ENCODE measurements at places on chromosomes 16 and 17.

GRCh38 chr16:65763640-65764305 lies 602.7 kb upstream of the CDH5 start:
- ATAC-seq, result no peak

GRCh38 chr17:37483311-37484039 lies 6.2 kb upstream of the DUSP14 start:
- ATAC-seq, result no peak

DNA sequence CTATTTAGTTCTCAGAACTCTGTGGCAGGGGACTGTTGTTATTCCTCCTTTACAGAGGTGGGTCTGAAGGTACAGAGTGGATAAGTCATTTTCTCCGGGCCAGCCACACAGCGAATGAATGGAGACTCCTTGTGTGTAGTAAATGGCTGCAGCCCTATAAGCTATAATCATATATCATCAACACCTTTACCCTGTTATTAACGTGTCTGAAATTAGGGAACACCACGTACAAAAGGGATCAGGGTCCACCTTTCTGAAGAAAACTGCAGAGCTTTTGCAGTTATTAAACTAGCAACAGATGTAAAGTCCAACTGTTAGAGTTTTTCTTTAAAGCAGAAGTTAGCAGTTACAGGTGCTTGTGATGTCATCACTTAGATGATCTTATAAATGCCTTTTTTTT lies 696.7 kb downstream of the MAF start:
- no peak for ATAC-seq

GRCh38 chr16:19748389-19749168 lies 30.5 kb downstream of the IQCK start:
- no peak for ATAC-seq

DNA sequence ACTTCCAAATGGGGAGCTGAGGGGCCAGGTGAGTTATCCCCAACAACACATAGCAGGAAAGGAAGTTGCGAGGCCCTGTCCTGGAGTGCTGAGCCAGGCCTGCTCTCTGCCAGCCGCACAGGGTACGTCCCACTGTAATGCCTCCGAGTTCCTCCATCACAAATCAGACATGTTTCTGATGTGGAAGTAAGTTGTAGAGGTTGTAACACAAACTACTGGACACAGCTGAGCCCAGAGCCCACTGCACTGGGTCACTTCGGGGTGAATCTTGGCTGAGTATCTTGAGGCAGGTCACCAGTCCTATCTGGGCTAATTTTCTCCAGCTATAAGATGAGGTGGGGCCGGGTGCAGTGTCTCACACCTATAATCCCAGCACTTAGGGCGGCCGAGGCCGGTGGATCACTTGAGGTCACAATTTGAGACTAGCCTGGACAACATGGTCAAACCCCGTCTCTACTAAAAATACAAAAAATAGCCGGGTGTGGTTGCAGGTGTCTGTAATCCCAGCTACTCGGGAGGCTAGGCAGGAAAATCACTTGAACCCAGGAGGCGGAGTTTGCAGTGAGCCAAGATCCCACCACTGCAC lies 100.8 kb upstream of the CDH5 start:
- ATAC-seq, result no peak

- ATAC-seq, result no peak
Measured at GRCh38 chr16:29231244-29231643, 175.3 kb downstream of the NPIPB11 start.

DNA sequence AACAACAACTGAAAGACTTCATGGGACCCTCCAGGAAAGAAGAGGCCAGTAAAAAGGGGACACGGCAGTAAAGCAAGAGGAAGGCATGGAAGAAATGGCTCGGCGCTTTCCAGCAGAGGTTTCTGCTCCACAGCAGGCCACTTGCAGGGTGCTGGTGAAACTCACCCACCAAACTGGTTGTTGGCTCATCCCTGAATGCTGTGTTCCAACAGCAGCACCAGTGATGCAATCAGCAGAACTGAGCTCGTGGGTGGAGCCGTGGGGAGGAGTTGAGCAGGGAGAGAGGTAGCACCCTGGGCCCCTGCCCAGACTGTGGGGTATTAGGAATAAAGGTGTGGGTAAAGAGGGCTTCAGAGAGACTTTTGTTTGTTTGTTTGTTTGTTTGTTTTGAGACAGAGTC lies 62.8 kb upstream of the ADCY9 start:
- ATAC-seq, result peak; percentile 72

DNA sequence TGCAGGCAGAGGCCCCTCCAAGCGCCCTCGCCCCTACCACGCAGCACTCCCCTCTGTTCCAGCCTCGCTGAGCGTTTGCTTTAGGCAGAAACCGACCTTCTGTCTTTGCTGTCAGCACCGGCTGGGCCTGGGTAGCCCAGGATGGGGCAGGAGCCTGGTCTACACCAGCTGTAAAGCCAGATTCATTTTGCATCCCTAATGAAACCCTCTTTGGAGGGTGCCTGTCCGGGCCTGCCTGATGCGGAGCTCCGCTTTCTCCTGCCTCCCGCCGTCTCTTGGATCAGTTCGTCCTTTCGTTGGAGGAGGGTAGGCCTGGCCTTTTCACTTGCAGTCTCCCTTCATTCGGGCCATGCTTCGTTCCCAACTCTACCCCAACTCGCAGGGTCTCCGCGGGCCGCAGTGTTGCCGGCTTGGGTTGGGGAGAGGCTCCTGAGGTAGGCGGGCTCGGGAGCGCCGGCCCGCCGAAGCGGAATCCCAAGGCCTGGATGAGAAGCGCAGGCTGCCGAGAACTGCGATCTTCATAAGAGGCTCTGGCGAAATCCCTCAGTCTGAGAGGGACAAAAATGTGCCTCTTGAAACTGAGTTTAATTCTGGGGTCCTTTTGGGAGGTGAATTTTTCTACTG lies 4.8 kb upstream of the HOXB8 start:
- no peak for ATAC-seq

- no peak for ATAC-seq
Measured at GRCh38 chr17:2691069-2691871, 20.3 kb downstream of the CLUH start.

GRCh38 chr16:82641336-82641984 lies 14.7 kb downstream of the CDH13 start:
- no peak for ATAC-seq

DNA sequence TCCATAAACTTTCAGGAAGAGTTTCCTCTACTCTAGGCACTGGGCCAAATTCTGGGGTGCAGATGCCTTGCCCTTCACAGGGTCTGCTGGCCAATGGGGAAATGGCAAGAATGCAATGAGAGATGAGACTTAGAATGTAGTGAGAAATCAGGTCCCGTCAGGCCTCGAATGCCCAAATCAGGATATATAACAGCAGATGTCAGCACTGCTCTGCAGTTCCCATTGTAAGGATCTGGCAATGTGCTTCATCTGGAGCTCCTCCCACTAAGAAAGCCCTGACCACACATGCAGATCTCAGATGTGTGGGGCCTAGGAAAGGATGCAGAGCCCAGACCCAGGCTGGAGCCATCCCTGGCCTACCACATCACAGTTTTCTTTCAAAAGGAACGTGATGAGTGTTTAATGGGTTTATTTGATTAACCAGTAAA lies 13.9 kb upstream of the LPCAT2 start:
- ATAC-seq, result peak; percentile 66

DNA sequence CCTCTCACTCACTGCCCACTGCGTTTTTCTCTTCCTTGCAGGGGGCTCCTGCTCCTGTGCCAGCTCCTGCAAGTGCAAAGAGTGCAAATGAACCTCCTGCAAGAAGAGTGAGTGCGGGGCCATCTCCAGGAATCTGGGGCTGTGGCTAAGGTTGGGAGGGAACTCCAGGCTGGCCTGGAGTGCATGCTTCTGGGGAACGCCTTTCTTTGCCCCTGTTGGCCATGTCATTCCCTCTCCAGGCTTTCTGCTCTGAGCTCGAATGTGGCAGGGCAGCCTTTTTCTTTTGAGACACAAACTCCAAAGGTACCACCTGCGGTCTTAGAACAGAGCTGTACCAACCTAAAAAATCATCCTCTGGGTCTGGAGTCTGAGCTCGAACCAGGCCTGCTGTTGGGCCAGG lies 7.4 kb upstream of the MT1E start:
- ATAC-seq, result no peak

DNA sequence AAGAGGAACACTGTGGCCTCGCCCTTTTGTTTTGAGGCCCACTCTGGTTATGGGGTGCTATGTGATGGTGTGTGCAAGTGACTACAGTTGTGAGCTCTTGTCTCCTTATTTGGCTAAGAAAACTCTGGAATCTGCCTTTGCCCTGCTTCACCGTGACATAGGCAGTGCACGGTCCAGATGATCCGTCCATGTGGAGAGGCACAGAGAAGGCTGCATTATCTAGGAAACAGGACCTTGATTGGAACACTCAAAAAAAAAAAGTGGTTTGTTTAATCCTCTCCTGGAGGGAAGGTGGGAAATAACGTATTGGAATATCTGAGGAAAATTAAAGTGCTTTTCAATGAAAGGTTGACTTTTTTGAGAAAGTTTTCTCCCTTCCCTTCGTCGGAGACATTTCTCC lies 233.3 kb downstream of the CHD9NB start:
- no peak for ATAC-seq

DNA sequence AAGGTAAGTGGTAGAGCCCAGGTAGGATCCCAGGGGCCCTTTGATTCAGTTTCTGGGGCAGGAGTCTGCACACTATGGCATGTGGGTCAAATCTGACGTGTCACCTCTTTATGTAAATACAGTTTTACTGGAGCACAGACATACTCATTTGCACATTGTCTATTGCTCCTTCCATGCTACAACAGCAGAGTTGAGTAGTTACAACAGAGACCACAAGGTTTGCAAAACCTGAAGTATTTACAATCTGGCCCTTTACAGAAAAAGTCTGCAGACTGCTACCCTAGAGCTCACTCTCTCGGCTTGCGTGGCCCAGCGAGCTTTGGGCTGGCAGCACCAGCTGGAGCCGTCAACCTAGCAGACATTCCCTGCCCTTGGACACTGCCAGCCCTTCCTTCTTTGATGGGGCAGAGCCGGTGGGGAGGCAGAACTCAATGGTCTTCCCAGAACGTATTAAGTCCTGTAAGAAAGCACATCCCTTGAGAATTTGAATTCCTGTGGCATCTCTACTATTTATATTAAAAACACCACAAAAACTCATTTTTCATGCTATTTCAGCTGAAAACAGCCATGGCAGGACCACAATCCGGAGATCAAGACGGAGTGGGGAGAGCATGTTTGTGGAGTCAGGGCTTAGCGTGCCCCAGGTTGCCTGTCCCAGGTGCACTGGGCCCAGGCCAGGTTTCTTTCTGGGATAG lies 133.1 kb upstream of the NUDT7 start:
- ATAC-seq, result no peak

DNA sequence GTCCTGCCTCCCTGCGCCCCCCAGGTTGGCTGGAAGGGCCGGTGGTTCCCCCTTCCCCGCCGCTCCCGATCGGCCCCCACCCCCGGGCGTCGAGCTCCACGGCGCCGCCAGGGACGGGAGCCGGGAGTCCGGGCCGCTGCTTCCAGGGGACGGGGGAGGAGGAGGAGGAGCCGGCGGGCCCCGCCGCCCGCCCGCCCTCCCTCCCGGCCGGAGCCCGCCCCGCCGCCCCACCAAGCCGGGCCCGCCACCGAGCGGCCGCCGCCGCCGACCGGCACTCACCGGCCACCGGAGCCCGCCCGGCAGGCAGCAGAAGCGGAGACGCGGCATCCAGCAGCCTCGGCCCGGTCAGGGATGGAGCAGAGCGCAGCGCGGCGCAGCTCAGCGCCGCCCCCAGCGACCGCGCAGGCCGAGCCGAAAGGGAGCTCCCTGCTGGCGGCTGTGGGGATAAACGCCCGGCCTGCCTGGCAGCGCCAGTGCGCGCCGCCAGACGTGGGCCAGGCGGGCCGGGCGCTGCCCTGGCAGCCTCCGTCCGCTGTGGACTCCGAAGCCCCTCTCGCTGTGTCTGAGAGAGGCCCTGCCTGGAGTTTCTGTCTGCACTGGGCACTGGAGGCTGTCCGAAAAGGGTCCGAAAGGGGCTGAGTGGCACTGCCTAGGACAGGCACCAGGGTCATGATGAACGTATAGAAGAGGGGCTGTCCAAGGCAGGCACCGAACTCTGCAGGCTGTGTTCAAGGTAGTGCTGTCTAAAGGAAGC lies at the start of gene MYO18A:
Gene MYO18A (minus strand): TSS at position 365 of the 754 bp plus-strand sequence. CDS start 13,458 bp downstream, outside the sequence.
- ATAC-seq, result peak; percentile 64

GRCh38 chr16:53281280-53281679 lies 153.0 kb upstream of the RBL2 start:
- ATAC-seq, result no peak

GRCh38 chr16:84608282-84608681 lies 9.6 kb downstream of the COTL1 start:
- no peak for ATAC-seq

DNA sequence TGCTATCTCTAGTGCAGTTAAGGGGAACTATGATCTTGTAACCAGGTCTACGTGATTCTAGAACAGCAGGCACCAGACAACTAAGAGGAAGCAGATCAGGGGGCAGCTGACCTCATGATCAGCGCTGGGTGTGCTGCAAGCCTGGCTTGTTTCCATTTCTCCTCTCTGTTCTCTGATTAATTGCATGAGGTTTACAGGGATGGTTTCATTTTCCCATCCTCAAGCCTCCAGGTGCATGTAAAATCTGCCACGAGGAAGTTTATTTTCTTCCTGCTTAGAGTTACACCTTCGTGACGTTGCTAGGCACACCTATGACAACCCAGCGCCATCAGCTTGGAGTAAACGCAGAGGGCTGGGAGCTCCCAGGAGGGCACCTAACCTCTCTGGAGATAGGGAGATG lies 4.3 kb upstream of the NUPR1 start:
- peak; percentile 58 for ATAC-seq

DNA sequence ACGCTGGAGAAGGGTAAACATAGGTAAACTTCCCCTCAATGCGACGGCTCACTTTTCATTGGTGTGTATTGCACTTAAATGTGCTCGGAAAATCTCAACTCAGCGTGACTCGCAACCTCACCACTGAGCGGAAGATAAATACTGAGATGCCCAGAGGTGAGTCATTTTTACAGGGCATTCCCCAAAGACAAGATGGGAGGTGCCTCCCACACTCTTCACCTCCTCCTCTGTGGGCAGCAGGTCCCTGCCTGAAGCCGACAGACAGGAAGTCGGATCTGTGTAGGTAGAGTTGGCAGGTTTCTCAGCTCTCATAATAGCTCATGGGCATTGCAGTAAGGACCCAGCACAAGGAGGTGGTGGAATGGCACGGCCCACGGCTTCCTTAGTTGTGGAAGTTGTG lies 274.6 kb upstream of the HSBP1 start:
- ATAC-seq, result peak; percentile 94

- no peak for ATAC-seq
Measured at GRCh38 chr17:31780483-31780882, 78.6 kb downstream of the COPRS start.

- ATAC-seq, result peak; percentile 83
Measured at GRCh38 chr17:77354670-77355455, 214.1 kb downstream of the SEC14L1 start.

DNA sequence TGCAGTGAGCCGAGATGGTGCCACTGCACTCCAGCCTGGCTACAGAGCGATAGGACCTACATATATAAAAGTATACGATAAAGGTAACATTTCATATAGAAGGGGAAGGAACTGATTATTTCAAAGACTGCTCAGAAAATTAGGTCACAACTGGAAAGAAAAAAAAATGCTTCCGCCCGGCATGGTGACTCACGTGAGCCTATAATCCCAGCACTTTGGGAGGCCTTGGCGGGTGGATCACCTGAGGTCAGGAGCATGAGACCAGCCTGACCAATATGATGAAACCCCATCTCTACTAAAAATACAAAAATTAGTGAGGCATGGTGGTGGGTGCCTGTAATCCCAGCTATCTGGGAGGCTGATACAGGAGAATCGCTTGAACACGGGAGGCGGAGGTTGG lies 7.8 kb downstream of the TEX14 start:
- no peak for ATAC-seq
